Activated CD8-positive, alpha-beta T cell treated with anti-CD3 and anti-CD28 coated beads for 36 hours (primary cell): ENCODE measurements at places on chromosomes 6 and 20. TPM values are rescaled to one million over a fixed set of nuclear protein-coding genes. Genes with fewer than 3 reads are reported as not detected.

Gene SHLD1
- total RNA-seq = 6.9 TPM

Gene TSPO2
- total RNA-seq = not detected

DNA sequence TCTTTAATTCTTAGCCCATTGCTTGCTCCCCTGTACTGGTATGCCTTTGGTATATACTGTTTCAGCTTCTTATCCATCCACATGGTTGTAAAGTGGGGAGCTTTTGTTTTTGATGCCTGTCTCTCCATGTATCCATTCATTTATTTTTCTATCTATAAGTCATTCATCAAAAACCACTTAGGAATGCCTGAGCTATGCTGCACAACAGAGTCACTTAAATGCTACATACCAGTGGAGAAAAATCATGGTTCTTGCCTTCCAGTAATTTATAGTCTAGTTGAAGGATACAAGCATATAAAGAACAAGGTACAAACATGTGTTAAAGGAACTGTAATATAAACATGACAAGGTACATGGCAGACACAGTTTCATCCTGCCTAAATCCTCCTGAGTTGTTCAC is 347.3 kb downstream of the NRN1 start:
- peaks cover 20% of the 10 kb centered on the region for H3K36me3 ChIP-seq
- H3K27me3 ChIP-seq = no peaks in the 10 kb centered on the region
- no peak for DNase-seq
- H3K27ac ChIP-seq = no peak overlapping the region

GRCh38 chr6:111605100-111605751 is 452 bp downstream of the TRAF3IP2 start:
- no peaks in the 10 kb centered on the region for H3K27me3 ChIP-seq
- peak overlapping the region; percentile 96 for H3K27ac ChIP-seq
- peaks cover 3% of the 10 kb centered on the region for H3K36me3 ChIP-seq
- peaks cover 39% of the 10 kb centered on the region for H3K4me1 ChIP-seq
- DNase-seq = peak; percentile 48

DNA sequence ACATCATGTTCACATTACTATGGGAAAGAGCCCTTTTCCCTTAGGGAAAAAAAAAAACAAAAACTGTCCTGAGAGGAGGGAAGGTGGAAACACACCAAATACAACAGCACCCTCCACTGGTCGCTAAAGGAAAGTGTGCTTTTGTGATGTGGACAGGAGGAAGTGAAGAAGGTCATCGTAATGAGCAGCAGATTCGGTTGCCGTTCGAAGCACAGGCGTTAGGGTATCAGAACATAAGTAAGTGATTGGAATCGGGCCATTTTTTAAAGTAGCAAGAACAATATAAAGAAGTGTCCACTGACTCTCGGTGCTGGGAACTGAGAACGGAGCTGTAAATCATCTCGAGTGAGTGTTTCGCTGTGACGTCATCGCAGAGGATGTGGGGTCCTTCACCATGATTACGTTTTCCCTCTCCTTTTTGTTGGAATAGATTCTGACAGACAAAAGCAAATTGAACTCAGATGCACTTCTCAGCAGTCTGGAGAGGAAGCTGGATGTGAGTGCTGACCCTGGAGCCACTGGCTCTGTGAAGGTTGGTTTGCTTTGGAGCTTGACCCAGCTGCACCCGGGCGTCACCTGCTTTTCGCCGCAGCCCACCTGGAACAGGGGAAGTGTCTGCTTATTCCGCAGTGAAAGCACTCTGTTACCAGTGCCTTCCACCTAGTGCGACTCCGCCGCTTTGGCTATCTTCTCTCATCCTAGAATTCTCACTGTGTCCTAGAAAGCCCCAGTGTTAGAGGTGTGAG is 203.6 kb upstream of the GMDS start:
- peak; percentile 45 for DNase-seq
- no peaks in the 10 kb centered on the region for H3K36me3 ChIP-seq
- peak overlapping the region; percentile 18 for H3K27ac ChIP-seq
- H3K27me3 ChIP-seq = peaks cover 4% of the 10 kb centered on the region
- peak overlapping the region; percentile 47 for H3K4me3 ChIP-seq
- peaks cover 4% of the 10 kb centered on the region for H3K4me1 ChIP-seq

GRCh38 chr6:167127785-167128531 is 5.1 kb downstream of the CCR6 start:
- no peak overlapping the region for H3K27ac ChIP-seq
- H3K4me3 ChIP-seq = no peak overlapping the region
- no peaks in the 10 kb centered on the region for H3K27me3 ChIP-seq
- peaks cover 14% of the 10 kb centered on the region for H3K4me1 ChIP-seq
